NCI-H446 (cell line): ENCODE measurements at places on chromosomes 1 and 21.

DNA sequence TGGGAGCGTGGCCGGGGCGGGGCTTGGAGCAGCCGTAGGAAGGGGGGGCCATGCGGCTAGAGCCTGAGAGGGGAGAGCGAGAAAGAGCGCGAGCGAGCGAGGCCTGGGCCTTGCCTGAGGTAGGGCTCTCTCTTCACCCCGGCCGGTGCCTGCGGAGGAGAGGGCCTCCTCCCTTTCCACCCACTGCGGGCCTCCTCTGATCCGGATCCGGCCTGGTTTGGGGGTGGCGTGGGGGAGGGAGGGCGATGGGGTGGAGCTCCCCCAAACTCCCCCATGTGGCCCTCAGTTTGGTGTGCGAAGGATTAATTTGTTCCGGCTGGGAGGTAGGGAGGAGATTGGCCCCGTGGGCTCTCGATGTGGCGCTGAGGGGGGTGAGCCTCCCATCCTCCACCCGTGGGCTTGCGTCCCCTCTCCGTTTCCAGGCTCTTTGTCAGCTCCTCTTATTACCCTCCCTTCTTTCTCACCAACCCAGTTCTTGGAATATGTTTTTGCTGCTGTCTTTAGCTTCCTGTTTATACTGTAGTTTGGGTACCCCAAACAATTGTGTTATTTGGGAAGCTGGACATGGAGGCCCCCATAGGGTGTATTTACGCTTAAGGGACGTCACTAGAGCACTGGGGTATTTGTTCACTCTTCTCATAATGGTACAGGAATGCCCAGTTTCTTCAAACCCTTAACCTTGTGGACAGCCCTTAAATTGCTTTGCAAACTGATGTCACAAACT lies 685 bp downstream of the UBAP2L start:
- DNase-seq: peak; percentile 21

GRCh38 chr1:178713259-178713658 lies 11.8 kb upstream of the RALGPS2 start:
- no peak for DNase-seq

DNA sequence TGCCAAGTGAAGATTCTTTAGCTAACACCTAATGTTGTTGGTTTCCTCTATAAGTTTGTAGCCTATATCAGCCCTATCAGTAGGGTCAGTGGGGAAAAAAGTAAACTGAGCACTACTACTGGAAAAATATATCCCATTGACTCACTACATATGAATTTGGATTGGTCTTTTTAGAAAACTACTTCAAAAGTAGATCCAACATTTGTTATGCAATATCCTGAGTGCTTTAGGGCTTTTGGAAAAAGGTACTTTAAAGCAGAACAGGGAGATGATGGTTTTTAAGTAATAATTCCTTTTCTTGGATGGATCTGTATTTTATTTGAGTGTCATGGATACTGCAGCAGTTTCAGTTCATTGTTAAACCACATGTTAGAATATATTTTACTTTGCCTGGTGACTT lies 7.1 kb downstream of the C1orf21 start:
- DNase-seq: no peak

DNA sequence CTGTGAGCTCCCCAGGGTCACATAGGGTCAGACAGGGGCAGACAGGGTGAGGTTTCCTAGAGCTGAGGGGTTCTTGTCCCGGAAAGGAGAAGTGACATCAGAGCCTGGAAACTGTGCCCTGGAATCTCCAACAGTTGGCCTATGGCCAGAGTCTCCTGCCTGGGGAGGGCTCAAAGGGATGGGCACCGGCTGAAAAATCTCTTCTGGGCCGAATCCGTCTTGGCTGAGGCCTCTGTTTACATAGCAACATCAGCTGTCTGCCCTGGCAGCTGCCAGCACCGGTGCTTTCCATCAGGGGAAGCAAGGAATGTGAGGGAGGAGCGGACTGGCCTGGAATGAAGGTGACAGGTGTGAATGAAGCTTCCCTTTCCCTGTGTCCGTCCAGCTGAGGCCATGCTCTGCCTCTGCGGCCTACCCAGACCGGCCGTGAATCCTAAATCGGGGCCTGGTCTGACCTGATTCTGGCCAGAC lies 30.7 kb downstream of the VASH2 start:
- peak; percentile 84 for DNase-seq

- DNase-seq: no peak
These were observed 39.9 kb upstream of the SLC19A1 start for GRCh38 chr21:45582128-45582527.

- DNase-seq: no peak
These were observed 12.7 kb downstream of the KYAT3 start for GRCh38 chr1:88979749-88980116.

DNA sequence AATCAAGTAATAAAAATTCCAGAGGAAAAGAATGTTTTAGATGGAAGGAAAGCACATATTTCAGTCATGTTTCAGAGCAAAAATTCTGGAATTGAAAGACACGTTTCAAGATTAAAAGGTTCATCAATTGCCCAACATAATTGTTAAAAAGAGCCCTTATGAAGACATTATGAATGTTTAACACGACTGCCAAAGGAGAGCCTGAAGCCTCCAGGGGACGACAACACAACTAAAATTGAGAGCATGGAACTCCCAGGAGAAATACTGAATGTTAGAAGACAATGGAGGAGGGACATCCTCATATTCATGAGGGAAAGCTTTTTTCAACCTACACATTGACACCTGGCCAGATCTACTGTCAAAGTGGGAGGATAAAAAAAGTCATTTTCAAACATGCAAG lies 16.0 kb downstream of the OR2T11 start:
- DNase-seq: peak; percentile 48
